HuH-7 (cell line): ENCODE measurements at places on chromosomes 3 and 15.

GRCh38 chr15:68795298-68795848, 25.3 kb downstream of the ANP32A start:
- DNase-seq, result no peak

DNA sequence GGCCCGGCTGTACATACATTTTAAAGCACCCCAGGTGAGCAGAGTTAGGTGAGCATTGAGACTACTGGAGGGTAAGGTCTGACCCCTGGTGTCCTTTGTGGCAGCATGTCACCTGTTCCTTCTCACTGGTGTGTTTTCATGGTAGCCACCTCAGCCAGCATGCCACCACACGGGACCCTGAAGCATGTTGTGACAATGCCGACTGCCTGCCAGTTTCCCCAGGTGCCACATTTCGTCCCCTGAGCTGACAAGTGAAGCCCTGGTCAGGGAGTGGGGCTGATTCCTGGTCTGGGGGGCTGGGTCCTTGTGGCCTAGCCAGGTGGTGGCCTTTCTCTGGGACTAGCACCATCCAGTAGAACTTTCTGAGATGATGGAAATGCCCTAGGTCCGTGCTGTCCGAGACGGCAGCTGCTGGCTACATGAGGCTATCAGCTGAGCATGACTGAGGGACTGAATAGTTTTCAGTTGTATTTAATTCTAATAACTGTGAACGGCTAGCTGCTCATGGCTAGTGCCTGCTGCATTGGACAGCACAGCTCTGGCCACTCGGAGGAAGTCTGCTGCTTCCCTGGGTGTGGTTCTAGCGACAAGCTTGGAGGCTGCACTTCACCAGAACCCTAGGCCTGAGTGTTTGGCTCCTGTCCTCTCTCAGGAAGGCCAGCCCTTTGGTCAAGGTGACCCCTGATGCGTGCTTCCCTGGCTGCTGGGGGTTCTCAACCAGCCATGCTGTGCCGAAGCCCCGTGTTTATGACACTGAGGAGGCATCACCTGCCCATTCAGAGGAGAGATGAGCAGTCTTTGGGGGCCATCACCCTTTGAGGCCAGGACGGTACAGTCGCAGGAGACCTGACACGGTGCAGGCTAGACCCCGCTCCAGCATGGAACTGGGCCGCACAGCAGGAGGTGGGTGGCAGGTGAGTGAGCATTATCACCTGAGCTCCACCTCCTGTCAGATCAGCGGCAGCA, 3.9 kb downstream of the C3orf22 start:
- no peak for DNase-seq

GRCh38 chr3:141427764-141428163, 59.1 kb upstream of the RASA2 start:
- no peak for DNase-seq

DNA sequence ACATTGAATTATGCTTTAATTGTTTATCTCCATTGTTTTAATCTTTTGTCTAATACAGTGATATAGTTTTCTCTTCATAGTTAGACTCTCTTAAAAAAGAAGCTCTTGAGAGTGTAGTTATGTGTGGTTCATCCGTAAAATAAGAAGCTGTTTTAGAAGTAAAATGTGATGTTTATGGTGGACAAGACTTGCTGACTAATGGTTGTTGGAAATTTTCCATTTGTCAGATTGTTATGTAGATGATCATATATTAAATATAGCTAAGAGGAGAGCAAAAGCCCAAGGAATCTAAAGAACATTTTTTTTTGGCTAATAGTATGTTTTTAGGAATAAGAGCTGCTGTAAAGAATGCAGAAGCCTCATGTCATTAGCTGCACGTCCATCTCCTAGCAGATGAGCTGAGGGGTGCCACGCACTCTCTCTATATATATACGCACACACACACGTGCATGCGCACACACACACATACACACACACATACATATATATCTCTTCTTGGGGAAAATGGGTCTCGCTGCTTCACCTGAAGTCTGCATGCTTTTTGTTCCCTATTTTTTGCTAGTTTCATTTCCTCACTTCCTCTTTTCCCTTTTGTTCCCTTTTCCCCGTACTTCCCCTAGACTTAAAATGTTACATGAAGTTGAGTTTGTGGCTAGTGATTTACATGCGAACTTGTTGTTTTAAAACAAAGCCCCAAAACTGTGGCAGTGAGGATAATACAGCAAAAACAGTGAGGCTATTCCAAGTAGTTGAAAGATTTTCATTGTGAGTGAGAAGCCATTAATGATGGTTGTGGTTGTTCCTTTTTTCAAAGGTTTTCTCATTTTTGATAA, 107.8 kb downstream of the MBNL1 start:
- no peak for DNase-seq
